ENCODE measurements at places on chromosomes 12 and 14.

DNA sequence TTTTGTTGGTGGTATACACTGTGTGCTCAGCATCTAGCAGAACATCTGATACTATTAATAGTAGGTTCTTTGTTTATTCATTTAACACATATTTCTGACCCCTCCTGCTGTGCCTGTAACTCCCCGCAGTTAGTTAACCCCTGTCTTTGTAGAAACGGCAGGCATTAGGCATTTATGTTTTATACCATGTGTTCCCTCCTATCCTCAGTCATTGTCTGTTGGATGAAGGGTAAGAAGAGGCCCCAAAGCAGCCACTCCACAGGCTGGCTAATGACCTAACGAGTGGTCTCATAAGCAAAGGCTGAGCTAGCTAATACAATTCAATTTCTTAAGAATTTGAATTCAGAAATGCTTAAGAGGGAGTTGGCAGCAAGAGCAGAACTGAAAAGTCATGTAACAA lies 170.8 kb downstream of the TMX1 start:
- DNase-seq: no peak

- DNase-seq: no peak
These were observed 24.8 kb downstream of the C12orf71 start for GRCh38 chr12:27057543-27057942.

DNA sequence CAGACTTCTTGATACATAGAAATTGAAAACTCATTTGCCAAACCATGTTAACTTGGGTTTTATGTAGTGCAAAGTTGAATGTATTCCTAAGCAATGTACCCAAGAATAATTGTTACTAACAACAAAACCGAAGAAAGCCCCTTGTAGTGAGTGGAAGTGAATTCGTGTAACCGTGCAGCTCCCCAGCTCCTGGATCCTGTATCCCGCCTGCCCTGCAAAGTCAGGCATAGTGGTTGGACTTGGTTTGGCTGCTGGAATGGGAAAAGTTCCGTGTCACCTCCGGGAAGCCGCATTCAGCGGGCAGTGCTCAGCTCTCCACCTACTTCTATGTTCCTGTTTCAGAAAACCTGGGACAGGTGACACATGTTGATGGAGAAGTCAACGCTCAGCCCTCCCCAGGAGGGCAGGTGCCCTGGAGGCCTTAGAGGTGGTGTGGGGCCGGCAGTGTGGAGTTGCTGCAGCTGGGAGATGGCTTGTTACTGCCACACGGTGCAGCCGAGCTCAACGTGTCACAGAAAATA lies 29.2 kb upstream of the C14orf180 start:
- DNase-seq: no peak

DNA sequence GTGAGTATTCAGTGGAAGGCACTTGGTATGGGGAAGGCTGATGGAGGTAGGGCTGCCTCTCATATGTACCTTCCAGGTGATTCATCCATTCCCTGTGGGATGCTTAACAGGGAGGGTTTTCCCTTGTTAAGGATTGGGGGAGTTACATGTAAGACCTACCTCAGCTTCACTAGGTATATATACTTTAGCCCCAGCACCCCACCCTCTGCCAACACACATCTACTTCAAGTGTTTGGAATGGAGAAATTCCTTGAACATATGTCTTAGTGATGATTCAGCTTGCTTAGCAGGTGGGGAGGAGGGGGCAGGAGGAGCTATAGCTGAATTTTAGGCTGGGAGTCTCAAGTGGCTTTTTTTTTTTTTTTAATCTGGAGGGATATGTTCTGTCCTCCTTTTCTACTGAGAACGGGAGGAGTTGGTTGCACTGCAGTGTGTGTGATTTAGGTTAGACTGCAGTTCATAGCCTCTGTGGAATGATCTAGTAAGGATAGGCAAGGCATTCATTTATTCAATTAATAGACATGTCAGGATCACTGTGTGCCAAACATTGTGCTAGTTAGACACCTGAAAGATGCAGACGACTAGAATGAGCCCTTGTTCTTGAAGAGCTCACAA lies 1.7 kb downstream of the PIP4K2C start:
- DNase-seq: no peak

GRCh38 chr12:32501835-32502333 lies 102.5 kb downstream of the FGD4 start:
- no peak for DNase-seq

- DNase-seq: no peak
These were observed 64.7 kb downstream of the AVPR1A start for GRCh38 chr12:63086149-63086915.

GRCh38 chr12:68306564-68306963 lies 25.6 kb downstream of the MDM1 start:
- no peak for DNase-seq

All from activated CD4-positive, alpha-beta memory T cell treated with anti-CD3 and anti-CD28 coated beads, Interleukin-2, amount 10 ng/mL, durations not matched to agents 7 days and 5 days (primary cell).